ENCODE measurements at places on chromosomes 7 and 10.

- no peak for DNase-seq
These were observed 952 bp upstream of the MAFK start for GRCh38 chr7:1529383-1530116.

- no peak for DNase-seq
These were observed 9.0 kb downstream of the FAM204A start for GRCh38 chr10:118332948-118333710.

- no peak for DNase-seq
These were observed 19.5 kb downstream of the NRP1 start for GRCh38 chr10:33314811-33315561.

- DNase-seq = no peak
These were observed 286.8 kb downstream of the ADK start for GRCh38 chr10:74437822-74438221.

DNA sequence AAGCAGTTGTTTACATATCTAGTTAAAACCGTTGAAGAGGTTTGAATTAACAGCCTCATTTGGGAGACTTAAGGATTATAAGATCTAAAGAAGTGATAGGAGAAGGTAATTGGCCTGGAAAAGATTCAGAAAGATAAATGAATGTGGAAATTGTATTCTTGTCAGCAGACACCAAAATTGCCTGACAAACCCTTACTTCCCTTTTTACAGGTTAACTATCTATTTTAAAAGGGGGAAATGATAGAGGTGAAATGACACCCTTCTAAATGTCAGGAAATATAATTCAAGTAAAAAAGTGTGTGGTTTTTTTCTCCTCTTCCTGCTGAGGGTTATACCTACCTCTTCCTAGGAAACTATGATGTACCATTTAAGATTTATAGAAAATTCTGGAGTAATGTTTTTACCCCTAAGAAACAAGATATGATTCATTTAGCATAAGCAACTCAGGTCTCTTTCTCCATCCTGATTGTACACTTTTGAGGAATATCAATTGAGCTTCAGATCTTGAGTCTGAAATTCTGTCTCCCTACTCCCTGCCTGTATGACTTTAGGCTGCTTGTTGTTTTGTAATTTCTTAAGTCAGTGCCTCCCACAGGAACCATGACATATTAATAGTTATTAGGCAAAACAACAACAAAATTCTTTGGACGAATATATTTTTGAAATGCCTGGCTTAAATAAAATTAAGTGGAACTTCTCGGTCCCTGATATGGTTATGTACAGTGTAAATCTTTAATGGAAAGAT, 250.4 kb downstream of the RNLS start:
- DNase-seq = no peak

DNA sequence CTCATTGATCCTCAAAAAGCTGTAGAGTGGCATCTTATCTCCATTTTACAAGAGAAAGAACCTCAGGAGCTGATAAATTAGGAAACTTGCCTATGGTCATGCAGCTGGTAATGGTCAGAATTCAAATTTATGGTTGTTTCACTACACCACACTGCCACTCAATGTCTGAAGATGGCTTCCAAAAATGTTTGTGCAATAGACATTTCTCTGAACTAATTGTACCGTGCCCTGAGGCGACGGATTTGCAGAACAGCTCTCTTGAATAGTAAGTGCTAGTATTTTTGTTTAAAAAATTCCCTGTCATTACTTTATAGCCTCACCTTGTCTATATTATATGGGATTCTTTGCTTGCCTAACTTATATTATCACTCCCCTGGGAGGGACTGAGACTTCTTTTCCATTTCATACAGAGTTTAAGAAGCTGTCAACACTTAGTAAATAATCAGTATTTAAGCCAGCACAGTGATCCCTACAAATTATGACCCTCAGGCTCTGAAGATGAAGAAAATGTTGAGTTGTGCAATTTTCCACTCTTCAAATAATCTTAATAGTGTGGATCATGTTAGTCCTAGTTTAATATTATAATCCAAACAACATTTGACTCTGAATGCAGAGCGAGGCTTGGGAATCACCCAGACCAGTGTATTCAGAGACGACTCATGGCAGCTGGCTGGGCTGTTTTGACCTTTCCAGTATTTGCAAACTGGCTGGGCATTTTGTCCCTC, 346.6 kb downstream of the PTEN start:
- DNase-seq = no peak

GRCh38 chr7:46754140-46754720, 827.7 kb downstream of the TNS3 start:
- no peak for DNase-seq

- peak; percentile 99 for DNase-seq
These were observed at the start of gene TRDMT1 for GRCh38 chr10:17200912-17201793. Gene TRDMT1, minus strand, starts transcription at chr10:17201672. Its CDS starts 38 bp downstream, at chr10:17201634.

DNA sequence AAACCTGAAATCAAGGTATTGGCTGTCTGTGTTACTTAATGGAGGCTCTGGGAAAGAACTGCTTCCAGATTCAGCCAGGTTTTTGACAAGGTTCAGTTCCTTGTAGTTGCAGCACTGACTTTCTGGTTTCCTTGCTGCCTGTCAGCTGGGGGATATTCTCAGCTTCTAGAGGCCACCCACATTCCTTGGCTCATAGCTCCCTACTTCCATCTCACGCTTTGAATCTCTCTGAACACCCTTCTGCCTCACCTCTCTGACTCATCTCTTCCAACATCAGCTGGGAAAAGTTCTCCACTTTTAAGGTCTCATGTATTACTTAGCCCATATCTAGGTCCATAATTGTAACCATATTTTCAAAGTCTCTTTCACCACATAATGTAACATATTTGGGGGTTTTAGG, 22.9 kb upstream of the GPR22 start:
- DNase-seq = no peak

All from cortex of kidney (tissue), 1 donor.